ENCODE measurements at places on chromosomes 13 and 19.

GRCh38 chr13:79237981-79238380 lies 168.1 kb downstream of the RBM26 start:
- DNase-seq, result no peak

DNA sequence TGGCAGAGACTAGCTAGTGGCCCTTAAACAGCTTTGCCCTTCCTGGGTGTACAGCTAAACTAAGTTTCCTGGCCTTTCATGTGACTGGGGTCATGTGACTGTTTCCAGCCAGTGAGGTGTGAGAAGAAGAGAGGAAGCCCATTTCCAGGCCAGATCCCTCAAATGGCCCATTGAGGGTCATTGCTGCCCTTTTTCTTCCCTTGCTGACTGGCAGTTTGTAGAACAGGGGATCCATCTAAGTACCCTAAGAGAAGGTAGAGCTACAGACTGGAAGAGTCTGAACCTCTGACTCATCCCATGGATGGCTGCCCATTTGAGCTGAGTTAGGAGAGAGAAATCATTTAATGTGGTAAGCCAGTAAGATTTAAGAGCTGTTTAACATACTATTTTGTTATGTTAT lies 2.8 kb downstream of the SWSAP1 start:
- no peak for DNase-seq

- no peak for DNase-seq
Measured at GRCh38 chr19:42628411-42629140, 33.9 kb upstream of the CEACAM8 start.

- DNase-seq, result no peak
Measured at GRCh38 chr13:64457976-64458375, 2772.2 kb downstream of the PCDH9 start.

DNA sequence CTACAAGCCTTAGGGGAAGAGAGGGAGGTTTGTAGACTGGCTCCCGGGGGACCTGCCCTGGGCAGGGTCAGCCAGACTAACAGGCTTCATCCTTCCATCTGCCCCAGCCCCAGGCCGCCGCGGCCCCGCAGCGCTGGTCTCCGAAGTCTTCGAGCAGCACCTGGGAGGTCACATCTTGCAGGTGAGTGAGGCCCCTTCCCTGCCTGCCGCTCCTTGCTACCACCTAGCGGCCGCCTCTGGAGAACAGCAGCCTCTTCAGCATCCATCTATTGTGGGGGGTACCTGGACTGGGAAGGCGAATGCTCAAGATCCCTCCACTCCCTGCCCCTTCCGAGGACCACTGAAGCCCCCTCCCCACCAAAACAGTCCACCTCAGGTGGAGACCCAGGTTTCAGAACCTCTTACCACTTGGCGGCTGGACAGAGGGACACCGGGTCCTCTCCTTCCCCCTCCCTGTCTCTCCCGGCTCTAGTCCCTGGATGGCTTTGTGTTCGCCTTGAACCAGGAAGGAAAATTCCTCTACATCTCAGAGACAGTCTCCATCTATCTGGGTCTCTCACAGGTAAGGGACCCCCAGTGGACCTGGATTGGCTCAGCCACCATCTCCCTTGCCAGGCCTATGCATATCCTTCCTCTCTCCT lies 12.7 kb downstream of the NPAS1 start:
- no peak for DNase-seq

- peak; percentile 69 for DNase-seq
Measured at GRCh38 chr13:80131204-80131603, 209.7 kb downstream of the SPRY2 start.

GRCh38 chr13:48393698-48394085 lies 19.2 kb downstream of the LPAR6 start:
- DNase-seq, result no peak

DNA sequence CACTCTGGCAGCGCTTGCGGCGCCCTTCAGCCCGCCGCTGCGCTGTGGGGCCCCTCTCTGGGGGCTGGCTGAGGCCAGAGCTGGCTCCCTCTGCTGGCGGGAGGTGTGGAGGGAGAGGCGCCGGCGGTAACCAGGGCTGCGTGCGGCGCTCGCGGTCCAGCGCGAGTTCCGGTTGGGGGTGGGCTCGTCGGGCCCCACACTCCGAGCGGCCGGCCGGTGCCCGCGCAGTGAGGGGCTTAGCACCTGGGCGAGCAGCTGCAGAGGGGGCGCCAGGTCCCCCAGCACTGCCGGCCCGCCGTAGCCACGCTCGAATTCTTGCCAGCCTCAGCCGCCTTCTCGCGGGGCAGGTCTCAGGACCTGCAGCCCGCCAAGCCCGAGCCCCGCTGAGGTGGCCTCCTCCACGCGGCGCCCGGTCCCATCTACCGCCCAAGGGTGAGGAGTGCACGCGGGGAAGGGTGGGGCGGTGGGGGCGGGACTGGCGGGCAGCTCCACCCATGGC lies 879.0 kb upstream of the SLITRK5 start:
- DNase-seq, result no peak

DNA sequence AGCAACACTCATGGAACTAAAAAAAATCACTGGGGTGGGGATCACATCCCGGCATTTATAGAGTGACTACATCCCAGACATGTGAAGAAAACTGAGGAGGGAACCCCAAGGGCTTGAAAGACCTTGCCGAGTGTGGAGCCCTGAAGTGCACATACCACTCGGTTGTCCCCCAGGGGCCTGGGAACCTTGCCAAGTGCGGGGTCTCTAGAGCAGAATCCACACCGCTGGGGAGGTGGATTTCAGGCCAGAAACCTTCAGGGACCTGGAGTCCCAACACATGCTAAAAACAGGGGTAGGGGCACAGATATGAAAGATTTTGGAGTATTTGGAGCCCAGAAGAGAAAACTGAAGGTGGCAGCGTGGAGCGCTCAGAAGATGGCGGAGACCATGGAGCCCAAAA lies 35.2 kb downstream of the ERICH4 start:
- DNase-seq, result no peak

DNA sequence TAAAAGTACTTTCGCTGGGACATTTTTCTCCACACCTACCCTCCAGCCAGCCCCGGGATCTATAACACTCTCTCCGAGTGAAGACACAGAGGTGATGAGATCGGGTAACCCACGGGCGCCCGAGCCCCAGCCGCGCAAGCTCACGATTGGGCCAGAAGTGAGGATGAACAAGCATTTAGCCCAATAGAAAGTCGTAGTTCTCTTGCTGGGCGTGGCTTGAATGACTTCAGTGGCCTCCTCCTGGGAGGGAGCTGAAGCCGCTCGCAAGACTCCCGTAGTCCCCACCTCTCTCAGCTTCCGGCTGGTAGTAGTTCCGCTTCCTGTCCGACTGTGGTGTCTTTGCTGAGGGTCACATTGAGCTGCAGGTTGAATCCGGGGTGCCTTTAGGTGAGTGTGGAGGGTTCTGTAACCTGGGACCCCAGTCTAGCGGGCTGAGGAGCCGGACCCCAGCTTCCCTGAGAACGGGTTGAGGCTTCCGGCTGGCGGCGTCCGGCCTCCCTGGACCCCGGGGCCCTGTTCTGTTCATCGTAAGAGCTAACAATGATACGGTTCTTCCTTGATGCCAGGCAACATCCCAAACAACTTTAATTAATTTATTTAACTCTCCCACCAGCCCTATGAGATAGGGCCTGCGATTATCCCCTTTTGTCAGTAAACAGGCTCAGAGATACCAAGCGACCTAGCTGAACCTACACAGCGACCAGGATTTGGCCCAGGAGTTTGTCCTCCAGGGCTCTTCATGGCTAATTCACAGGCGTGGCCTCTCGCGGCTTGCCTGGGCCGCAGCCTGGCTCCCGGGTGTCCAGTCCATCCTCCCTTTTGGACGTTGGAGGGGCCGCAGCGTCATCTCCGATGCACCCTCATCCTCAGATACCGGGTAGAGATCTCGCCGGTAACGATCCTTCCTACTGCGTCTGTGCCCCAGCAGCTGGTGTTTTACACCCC lies at the start of gene COX6B1:
COX6B1 (plus strand) TSS at position 307 of the 945 bp plus-strand sequence. CDS start 2,921 bp downstream, outside the sequence.
- DNase-seq, result peak; percentile 96

DNA sequence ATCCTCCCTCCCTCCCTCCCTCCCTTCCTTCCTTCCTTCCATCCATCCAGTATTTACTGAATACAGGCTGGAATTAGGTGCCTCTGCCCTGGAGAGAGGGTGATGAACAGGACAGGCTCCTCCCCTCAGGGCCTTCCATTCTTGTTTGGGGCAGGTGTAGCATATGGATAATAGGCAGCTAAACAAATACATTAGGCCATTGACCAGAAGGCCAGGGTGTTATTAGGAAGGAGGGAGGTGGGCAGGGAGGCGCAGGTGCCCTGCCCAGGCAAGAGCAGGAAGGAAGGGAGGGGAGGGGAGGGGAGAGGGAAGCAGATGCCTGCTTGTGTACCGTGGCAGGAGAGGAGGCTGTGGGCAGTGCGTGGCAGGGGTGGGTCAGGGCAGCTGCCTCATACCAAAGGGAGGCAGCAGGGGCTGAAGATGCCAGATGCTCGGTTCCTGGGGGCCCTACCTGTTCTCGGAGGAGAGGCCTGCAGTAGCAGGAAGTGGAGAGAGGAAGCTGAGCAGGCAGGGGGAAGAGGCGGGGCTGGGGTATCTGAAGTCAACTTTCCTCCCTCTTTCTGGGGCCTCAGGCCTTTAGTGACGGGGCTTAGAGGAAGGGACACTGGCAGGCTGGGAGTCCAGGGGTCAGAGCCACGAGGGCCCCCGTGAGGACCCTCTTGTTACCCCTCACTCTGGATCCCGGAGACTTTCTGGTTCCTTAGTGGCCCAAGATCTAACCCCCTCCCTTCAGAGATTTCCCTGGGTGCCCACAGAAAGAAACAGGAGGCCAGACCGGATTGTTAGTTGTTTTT lies at the start of gene RINL:
RINL (minus strand) TSS at position 495 of the 794 bp plus-strand sequence. CDS start 1,533 bp downstream, outside the sequence.
- no peak for DNase-seq

DNA sequence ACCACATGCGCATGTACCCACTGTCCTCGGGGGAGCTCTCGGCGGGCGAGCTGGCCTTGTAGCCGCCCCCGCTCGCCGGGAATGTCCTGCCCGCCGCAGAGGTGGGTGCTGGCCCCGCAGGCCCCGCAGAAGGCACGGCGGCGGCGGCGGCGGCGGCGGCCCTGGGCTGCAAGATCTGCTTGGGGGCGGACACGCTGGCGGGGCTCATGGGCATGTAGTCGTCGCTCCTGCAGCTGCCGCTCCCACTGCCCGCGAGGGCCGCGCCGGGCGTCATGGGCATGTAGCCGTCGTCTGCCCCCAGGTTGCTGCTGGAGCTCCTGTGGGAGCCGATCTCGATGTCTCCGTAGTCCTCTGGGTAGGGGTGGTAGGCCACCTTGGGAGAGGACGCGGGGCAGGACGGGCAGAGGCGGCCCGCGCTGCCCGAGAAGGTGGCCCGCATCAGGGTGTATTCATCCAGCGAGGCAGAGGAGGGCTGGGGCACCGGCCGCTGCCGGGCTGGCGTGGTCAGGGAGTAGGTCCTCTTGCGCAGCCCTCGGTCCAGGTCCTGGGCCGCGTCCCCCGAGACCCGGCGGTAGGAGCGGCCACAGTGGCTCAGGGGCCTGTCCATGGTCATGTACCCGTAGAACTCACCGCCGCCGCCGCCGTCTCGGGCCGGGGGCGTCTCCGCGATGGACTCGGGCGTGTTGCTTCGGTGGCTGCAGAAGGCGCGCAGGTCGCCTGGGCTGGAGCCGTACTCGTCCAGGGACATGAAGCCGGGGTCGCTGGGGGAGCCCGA lies 2.4 kb downstream of the IRS2 start:
- DNase-seq, result no peak

- peak; percentile 54 for DNase-seq
Measured at GRCh38 chr19:17041976-17042375, 15.4 kb upstream of the CPAMD8 start.

DNA sequence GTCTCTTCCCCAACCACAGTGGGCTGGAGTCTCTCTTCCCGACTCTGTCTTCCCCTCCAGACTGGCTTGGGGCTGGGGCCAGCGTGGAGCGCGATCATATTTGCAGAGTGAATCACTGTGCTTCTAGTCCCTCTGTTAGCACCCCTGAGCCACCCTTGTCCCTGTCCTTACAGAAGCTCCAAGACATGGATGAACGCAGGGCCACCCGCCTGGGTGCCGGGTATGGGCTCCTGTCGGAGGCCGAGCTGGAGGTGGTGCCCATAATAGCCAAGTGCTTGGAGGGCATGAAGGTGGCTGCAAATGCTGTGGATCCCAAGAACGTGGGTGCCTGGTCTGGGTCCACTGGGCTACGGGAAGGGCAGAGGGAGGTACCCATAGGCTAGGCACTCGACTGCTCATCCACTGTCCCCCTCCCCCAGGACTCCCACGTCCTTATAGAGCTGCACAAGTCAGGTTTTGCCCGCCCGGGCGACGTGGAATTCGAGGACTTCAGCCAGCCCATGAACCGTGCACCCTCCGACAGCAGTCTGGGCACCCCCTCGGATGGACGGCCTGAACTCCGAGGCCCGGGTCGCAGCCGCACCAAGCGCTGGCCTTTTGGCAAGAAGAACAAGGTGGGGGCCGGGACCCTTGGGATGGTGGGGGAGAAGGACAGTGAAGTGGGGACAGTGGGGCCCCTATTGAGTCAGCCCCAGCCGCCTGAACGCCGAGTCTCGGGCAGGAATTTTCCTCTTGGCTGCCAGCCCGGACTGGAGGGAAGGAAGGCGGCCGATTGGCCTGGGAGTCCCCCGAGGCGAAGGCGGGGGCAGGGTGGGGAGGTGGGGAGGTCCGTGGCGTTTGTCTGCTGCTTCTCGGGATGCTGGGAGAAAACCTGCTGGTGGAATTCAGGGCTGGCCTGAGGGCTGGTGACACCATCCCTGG lies 5.2 kb downstream of the TRIP10 start:
- DNase-seq, result peak; percentile 91

DNA sequence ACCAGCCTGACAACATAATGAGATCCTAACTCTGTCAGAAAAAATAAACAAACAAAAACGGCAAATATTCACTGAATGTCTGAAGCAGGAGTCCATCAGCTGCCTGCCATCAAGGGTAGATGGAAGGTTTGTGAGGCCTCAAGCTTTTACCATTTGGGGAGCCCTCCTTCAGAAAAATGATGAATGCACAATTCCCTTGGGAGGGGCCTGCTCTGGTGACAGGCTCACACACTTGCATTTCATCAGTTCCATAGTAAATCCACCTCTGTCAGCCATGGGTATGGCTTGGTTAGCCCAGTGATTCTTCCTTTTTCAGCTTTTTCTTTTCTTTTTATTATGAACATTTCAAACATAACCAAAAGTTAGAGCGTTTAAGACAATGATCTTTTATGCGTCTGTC lies 26.3 kb upstream of the KATNAL1 start:
- no peak for DNase-seq

DNA sequence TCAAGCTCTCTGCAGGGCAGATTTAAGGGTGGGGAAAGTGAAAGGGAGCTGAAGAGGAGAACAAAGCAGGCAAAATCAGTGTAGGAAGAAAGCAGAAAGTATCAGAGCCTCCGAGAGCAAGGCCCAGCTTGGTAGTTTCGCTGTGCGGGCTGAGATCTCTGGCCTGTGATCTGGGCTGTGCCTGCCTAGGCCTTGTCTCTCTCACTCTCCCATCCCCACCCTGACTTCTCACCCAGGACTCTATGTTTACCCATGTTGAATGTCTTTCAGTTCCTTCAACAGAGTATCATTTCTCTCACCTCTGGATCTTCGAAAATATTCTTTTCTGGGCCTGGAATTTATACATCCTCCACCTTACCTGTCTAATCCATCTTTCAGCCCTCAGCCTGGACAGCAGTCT lies 391.3 kb downstream of the FOXO1 start:
- no peak for DNase-seq

Measured in right hindlimb (tissue), 1 donor.